Fibroblast of lung (primary cell): ENCODE measurements at places on chromosomes 4 and X. TPM values are rescaled to one million over a fixed set of nuclear protein-coding genes. Genes with fewer than 3 reads are reported as not detected.

DNA sequence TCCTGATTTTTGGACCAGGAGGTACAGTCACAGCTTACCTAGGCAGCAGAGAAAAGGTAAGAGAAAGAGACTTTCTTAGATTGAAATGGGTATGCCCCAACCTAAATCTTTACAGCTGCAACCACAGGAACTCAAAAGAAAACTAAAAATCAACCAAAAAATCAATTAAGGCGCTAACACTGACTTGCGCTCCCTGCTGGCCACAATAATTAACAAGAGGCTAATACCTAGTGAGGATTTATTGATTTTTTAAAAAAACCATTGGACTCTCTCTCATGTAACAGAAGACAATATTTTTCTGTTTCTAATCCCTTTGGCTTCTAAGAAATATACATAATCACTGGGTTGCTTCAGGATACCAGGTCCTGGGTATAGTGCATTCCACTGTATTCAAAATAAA lies 153.9 kb upstream of the TENM3 start:
- no peak for DNase-seq

Gene CENPE
- 1.5 and 8.6 TPM in 2 replicates for total RNA-seq

GRCh38 chr4:56186808-56187523 lies 200.3 kb downstream of the AASDH start:
- DNase-seq, result no peak

Gene TMEM150C
- 0.77 and 1.2 TPM in 2 replicates for total RNA-seq

Gene CACNA1F
- total RNA-seq, result 0.17 and 0.26 TPM in 2 replicates

Gene IL3RA
- under 0.01 TPM in 1 of 2 replicates, not detected in the other for total RNA-seq

DNA sequence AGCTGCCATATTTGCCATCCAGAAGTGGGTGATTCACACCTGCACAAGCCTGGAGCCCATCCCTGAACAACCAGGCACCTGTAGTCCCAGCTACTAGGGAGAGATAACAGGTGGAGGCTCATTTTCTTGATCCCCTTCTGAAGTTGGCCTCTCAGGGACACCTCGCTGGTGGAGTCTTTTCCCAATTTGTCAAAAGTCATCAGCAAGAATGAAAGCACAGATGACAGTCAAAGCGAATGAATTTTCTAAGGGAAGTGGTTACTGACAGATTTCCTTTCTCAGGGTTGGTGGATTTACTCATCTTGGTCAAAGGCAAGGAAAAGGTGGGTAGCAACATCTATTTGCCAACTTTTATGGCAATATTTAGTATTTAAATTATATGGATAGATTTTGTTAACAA lies 36.5 kb downstream of the FGFBP1 start:
- no peak for DNase-seq

Gene SGCB
- total RNA-seq, result 24.9 and 45.9 TPM in 2 replicates

GRCh38 chrX:155216940-155217440 lies 730 bp downstream of the VBP1 start:
- DNase-seq, result no peak

DNA sequence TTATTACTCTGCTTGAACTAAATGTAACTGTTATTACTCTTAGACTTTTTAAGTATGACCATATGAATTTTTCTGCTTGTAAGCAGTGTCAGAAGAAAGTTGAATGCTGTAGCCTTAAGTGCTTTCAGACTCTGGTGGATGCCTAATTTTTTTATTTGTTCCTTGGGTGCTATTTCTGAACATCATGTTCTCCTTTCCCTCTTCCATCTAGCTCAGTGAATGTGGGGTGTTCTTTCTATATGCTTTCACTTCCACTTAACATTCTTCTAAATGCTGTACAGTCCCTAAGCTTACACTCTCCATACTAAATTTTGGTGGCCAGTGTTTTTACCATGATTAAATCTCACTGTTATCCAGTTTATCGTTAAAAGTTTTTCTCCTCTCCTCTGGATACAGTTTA lies 3.6 kb downstream of the DCK start:
- no peak for DNase-seq

DNA sequence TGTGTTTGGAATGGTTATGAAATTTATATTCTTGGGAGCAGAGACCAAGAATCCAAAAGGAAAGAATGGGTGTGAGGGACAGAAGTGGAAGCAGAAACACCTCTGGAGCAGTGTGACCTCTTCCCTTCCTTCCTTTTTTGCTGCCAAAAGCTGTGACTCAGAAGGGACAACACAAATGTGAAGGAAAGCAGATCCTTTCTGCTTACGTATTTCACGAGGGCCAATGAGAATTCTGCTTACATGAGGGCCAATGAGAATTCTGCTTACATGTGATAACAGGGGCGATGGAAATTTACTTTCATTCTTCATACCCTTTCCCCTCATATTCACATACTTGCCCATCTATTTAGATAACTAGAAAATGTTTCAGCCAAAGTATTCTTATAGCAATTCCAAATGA lies 404.6 kb downstream of the PRDM5 start:
- DNase-seq, result peak; percentile 92

- DNase-seq, result no peak
Observed at GRCh38 chr4:100106982-100107381, 83.3 kb downstream of the DDIT4L start.

DNA sequence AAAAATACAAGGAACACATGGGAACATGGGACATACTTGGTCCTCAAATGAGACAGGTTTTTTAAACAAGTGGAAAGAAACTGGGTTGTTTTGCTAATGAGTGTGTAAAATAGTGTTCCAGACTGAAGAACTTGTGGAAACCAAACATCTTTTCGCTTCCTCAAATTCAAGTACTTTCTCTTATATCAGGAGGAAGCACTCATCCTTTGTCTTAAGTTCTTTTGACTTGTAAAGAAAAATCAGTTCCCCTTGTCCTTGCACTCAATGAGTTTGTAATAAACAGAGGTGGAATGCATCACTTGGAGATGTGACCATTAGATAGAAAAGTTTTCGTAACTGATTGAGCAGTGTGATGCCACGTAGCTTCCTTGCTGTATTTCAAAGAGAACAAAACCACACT lies 101.1 kb downstream of the PHOX2B start:
- DNase-seq, result no peak

Gene DMRTC1
- not detected in 2 replicates for total RNA-seq

Gene KIAA1210
- not detected in 2 replicates for total RNA-seq

DNA sequence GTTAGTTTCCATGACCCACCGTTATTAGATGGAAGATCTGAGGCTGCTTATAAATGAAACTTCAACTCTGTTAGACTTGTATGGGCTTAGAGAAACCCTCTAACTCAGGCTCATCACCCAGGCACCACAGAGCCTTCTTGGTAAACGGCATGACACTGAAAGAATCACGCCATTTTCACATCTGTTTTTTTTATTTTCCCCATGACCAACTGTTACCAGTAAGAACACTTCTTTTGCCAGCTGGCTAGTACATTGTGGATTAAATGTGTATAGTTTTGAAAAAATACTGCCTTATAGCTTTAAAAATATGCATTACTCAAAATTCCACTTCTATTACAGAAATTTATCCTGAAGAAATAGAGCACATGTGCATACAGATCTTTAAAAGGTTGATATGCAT lies 48.0 kb upstream of the APELA start:
- DNase-seq, result no peak

Gene SLC6A8
- total RNA-seq, result 9.8 and 11.1 TPM in 2 replicates
